NCI-H446 treated with DMSO at 0.1 percent for 48 hours (cell line): ENCODE measurements at places on chromosomes 16 and 17.
A peak's percentile ranks its signal among the peaks of the same experiment; 100 is the strongest.

- DNase-seq = no peak
These were observed 10.9 kb downstream of the ABCC1 start for GRCh38 chr16:15960124-15960971.

DNA sequence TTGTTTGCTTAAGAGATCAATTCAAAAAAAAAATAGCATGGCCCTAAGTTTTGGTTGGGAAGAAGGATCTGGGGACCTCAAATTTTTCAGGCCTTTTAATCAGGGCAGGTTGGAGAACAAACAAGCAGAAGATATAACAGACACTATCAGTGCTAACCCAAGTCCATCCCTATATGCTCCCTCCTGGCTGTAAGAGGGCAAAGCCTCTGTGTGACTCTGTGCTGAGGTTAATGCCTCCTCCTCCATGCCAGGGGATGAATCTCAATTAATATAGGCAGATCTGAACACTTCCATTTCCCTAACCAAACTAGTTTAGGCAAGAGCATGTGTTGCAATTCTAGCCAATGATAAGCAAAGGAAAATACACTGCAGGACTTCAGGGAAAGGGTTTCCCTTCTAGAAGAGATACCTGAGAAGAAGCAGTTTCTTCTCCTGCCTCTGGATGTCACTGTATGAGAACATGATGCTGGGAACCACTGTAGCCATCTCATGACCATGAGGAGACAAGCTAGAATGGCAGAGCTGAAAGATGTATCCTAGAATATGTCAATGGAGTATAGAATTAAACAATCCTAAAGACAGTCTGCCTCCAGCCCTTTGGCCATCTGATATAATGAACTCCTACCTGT is 76.0 kb downstream of the CHD9NB start:
- no peak for DNase-seq

DNA sequence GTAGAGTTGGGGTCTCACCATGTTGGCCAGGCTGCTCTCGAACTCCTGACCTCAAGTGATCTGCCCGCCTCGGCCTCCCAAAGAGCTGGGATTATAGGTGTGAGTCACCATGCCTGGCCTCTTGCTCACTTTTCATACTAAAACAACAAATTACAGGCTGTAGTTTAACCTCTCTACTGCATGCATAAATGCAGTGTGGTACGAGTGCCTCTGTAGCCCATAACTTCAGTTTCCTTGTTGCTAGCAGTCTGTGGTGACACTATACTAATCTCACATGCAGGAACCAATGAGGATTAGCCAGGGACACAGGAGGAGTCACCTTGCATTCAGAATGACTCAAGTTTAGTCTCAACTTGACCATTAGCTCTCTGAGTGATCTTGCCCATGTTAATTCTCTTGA is 20.1 kb downstream of the HMOX2 start:
- no peak for DNase-seq

GRCh38 chr17:32461853-32462617 is 17.7 kb downstream of the PSMD11 start:
- DNase-seq = peak; percentile 7

DNA sequence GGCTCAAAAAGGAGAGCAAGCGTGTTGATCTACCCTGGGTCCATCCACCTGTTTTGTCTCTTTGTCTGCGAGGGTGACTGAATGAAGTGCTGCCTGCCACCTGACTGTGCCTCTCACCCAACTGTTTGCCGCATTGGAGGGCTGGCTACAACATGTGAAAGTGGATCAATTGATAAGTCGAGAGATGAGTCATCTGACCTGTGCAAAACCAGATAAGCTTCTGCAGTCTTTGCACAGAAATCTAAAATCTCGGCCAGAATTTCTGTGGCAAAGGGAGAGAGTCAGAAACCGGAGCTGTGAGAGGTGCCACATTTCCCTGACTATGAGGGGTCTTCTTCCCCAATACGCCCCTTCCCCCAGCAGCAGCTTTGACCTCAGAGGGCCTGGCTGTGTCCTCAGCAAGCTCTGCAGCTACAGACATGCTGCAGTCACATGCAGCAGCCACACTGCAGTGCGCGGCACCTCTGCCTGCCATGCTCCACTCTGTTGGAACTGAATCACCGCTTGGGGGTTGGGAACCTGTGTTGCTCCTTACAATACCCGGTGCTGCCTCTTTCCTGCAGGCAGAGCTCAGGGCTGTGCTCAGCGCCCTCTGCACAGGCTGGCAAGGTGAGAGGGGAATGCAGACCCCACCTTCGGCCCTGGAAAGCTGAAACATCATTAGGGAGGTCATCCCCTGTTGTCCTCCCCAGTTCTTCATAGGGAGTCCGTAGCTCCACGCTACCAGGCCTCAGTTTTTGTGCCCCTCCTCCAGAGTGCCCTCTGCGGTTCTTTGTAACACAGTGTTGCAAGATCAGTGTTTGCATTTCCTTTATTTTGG is 16.2 kb upstream of the HAS3 start:
- no peak for DNase-seq

GRCh38 chr16:51119556-51119955 is 31.5 kb downstream of the SALL1 start:
- no peak for DNase-seq

DNA sequence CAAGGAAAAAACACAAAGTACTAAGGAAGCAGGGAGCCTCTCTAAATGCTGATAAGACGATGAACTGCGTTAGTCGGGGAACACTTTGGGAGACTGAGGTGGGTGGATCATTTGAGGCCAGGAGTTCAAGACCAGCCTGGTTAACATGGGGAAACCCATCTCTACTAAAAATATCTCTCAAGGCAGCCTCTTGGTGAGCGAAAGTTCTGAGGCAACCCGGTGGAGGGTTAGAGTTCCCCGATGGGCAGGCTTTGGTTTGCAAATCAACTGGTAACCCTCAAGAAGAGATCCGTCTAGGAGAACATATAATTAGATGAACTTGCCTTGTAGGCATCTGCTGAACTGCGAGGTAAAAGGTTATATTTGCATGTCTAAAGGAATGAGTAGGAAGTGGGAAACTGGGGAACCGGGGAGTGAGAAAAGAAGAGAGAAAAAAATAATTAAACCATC is 44.6 kb downstream of the WSB1 start:
- DNase-seq = no peak

DNA sequence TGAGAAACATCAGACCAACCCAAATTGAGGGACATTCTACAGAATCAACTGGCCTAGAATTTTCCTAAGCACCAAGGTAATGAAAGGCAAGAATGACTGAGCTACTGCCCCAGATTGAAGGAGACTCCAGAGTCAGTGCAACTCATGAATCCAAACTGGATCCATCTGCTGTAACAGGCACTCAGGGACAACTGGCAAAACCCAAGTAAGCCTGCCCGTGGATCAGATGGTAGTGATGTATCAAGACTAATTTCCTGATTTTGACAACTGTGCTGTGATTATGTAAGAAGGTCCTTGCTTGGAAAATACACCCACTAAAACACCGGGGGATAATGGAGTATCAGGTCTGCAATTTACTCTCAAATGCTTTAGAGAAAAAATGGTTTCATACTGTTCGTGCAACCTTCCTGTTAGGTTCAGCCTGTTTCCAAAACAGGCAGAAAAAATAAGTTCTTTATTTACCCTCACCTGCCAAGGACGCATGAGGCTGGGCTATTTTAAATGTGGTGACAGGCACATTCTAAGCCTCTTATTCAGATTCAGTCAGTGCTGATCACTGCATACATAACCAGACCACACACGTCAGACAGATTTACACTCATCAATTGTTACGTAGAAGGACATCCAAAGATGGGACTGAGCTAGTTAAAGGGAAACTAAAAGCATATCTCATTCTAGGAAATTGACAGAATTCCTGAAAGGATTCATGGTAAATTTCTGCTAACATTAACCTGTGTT is 7.0 kb downstream of the MBTPS1 start:
- DNase-seq = no peak

GRCh38 chr16:3907586-3907985 is 27.1 kb upstream of the CREBBP start:
- no peak for DNase-seq

DNA sequence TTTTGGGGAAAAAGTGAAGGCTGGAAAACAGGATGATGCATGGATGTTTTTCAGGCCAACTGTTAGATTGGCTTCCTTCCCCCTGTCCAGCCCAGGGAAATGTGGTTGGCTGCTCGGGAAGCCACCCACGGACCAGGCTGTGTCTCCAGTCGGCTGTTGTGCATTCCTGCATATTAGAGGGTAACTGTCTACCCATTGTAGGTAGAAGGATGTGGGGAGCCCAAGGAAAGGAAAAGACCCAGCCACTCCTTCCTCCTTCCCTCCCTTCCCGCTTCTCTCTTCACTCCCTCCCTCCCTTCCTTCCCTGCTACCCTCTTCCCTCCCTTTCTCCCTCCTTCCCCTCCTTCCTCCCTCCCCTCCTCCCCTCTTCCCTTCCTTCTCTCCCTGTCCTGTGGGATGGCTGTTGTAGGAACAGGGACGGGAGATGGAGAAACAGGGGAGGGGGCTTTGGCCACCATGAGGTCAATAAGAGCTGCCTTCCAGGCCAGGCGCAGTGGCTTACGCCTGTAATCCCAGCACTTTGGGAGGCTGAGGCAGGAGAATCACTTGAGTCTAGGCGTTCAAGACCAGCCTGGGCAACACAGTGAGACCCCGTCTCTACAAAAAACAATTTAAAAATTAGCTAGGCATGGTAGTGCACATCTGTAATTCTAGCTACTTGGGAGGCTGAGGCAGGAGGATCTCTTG is 16.9 kb downstream of the SYT17 start:
- DNase-seq = no peak

DNA sequence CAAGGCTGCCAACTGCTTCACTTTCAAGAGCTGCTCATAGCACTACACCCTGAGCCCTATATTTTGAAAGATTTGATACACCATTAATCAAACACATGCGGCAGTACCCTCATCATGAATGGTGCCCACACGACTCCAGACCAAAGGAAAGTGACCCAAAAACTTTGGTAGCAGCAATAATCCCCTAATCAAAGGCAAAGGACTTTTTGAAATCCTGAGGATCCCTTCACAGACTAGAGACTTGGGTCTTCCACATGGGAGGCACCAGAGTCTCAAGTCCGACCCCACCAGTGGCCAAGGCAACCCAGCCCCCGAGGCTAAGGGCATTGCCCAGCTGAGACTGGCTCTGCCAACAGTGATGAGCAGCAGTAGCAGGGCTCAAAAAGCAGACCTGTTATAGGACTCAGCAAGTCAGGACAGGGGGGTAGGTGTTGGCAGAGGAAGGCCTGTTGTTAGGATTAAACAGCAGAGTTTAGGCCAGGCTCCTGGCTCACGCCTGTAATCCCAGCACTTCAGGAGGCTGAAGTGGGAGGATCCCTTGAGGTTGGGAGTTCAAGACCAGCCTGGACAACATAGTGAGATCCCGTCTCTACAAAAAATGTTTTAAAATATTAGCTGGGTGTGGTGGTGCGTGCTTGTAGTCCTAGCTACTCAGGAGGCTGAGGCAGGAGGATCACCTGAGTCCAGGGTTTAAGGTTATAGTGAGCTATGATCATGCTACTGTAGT is 3.2 kb downstream of the TRIM25 start:
- DNase-seq = no peak

GRCh38 chr16:73313950-73314349 is 266.0 kb upstream of the ZFHX3 start:
- no peak for DNase-seq

GRCh38 chr16:57686577-57686976 is 8.0 kb upstream of the DRC7 start:
- DNase-seq = no peak

DNA sequence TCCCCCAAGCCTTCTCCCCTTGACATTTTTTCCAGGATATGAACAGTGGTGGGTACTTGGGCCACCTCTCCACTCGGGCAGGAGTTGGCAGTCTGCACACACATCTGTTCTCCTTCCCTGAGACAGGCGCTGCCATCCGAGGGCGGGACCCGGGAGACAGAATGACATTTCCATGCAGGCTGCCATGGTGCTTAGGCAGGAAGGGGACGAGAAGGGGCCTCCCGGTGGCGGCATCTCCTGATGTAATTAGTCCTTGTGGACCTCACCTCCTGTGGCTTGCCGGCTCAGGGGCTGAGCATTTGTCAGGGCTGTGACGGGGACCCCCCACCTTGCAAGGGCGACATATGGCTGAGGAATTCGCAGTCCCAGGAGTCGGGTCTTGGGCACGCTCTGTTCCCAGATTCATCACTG is 197.2 kb downstream of the FOXL1 start:
- DNase-seq = no peak

GRCh38 chr16:81444448-81445121 is at the start of gene CMIP:
Gene CMIP (plus strand): TSS chr16:81444808.
- DNase-seq = peak; percentile 24
